T-helper 1 cell (primary cell): ENCODE measurements at places on chromosomes 3 and 15.

GRCh38 chr15:42707873-42708544 is 28.9 kb downstream of the CDAN1 start:
- DNase-seq = no peak

DNA sequence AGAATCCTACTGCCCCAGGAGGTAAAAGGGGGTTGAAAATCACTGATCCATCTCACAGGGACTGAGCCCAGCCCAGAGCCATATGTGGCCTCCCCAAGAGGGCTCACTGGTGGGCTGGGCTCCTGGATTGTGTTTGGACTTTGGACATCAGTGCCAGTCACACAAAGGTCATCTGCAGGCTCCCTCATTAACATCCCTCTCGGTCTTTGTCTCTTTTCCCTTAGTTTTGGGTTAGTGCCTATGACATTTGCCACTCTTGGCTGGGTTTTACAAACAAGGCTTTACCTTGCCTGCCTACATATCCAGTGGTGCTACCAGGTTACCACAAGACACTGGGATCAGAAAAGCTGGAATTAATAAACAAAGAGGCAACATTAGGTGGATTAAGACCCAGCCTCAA is 27.9 kb downstream of the IFT122 start:
- no peak for DNase-seq

DNA sequence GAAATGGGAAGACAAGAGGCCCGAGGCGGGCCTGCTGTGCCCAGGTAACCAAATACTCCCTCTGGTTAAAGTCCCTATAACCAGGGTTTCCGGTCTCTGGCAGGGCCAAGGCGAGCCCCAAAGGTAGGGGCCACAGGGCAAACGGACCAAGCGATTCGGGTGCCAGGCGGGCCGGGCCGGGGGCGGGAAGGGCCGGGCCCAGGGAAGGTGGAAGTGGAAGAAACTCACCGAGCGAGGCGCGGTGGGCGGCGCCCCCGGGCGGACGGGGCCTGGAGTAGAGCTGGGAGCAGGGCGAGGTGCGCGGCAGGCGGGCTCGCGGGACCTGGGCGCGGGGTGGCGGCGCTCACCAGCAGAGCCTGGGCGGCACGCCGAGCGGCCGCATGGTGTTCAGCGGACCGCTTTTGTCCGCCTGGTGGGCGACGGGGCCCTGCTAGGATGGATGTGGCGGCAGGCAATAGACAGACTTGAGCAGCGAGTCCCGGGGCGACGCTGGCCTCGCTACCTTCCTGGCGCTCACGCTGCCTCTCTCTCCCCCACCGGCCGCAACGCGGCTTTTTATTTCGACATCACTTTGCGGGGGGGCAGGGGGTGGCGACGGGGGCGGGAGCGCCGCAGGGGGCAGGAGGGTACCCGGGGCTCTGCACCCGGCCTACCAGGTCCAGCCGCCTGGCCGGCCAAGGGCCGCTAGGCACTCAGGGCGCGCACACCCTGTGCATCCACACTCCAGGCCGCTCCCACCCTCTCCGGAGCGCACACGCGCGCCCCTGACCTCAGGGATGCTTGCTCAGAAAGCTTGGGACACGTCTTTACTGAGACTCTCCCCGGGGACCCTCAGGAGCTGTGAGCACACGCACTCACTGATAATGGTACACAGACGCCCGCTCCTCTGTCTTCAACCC is at the start of gene GATA2:
Gene GATA2 (minus strand): TSS at position 531 of the 899 bp plus-strand sequence. CDS start 6,170 bp downstream, outside the sequence.
- no peak for DNase-seq

DNA sequence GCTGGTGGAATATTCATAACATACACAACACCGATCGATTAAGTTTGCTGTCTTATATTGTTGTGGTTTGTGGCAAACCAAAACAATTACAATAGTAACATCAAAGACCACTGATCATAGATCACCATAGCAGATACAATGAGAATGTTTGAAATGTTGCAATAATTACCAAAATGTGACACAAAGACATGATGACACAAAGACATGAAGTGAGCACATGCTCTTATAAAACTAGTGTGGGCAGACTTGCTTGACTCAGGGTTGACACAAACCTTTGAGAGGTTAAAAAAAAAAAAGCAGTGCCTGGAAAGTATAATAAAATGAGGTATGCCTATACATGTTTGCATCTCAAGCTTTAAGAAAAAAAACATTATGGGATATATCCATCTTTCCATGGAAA is 130.3 kb downstream of the NR1I2 start:
- peak; percentile 13 for DNase-seq

DNA sequence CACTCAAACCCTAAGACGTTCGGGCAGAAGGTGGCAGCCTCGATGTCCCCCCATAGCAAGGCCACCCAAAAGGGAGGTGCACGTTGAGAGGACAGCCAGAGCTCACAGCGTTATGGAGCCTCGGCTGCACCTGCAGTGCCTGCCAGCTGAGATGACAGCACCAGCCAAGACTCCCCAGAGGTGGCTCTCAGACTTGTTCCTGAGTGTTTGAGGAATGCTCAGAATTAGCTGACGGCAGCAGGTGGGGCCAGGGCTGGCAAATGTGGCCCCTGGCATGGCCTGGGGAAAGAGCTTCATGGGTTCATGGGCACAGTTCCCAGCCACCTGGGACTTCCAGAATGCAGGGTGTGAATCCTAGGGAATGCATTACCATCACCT is 177.8 kb downstream of the KLF13 start:
- no peak for DNase-seq

DNA sequence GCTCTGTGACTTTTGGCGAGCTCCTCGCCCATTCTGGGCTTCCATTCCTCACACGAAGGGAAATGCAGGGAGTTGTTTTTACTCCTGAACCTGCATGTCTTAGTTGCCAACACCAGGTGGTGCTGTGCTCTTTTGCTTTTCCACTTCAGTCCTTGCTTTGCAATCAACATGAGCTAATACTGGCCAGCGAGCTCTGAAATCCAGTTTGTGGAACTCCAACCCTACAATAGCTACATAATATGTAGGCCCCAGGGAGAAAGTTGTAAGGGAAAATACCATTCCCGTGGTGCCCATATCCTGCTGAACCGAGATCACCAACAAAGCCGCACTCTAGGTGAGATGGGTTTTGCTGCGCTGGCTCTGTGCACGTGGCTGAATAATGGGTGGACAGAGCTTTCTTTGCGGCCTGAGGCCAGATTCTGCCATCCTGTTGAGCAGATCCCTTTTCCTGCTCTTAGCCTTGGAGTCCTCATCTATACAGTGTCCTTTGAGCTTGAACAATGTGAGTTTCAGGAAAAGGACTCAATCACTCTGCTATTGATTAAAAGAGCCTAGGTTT is 25.0 kb downstream of the LSM3 start:
- DNase-seq = peak; percentile 21

DNA sequence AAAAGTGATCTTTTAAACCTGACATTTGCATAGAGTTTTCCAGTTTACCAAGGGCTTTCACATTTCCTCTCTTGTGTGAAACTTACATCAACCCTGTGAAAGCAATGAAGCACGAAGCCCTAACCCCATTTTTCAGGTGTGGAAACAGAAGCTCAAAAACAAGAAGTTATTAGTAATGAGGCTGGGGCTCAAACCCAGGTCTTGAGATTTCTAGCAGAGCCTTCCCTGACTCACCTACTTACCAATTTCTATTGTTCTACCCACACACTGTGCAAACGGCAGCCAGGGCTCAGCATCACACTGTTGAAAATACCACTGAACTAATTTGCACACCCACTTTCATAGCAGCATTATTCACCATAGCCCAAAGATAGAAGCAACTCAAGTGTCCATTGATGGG is 117.8 kb upstream of the IGF1R start:
- no peak for DNase-seq

GRCh38 chr3:64591615-64592014 is 96.2 kb downstream of the ADAMTS9 start:
- no peak for DNase-seq

- no peak for DNase-seq
Observed at GRCh38 chr3:194277104-194277785, 73.9 kb downstream of the CPN2 start.

DNA sequence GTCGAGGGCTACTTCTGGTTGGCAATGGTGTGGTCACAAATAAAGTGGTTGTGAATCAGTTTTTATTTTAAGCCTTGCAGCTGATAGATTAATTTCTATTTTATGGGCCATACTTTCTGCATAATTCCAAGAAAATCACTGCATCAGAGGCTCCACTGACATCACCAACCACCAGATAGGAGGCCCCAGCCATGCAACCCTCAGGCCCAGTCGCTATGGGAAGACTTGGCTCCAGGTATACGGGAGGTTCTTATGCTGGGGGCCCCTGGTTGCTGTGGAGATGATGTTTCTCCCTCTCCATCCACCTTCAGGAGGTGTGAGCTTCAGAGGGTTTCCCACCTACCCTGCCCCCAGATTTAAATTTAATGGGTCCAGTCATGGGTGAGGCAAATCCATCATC is 57.4 kb downstream of the ISG20 start:
- DNase-seq = no peak

DNA sequence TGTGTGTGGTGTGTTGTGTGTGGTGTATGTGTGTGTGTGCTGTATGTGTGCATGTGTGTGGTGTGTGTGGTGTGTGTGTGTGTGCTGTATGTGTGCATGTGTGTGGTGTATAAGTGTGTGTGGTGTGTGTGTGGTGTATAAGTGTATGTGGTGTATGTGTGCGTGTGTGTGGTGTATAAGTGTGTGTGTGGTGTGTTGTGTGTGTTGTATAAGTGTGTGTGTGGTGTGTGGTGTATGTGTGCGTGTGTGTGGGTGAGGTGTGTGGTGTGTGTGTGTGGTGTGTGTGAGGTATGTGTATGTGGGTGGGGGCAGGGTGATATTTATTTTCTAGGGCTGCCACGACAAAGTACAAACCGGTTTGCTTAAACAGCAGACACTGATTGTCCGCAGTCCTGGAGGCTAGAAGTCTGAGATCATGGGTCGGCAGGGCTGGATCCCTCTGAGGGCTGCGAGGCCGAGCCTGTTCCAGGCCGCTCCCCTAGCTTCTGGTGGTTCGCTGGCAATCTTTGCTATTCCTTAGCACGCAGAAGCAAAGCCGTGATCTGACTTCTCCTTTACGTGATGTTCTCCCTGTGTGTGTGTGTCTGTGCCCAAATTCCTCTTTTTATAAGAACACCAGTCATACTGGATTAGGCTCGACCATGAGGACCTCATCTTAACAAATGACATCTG is 160.2 kb downstream of the XXYLT1 start:
- no peak for DNase-seq

- no peak for DNase-seq
Observed at GRCh38 chr3:128232376-128233178, 79.3 kb downstream of the EEFSEC start.

GRCh38 chr15:36756707-36757106 is 177.3 kb downstream of the CDIN1 start:
- DNase-seq = no peak

DNA sequence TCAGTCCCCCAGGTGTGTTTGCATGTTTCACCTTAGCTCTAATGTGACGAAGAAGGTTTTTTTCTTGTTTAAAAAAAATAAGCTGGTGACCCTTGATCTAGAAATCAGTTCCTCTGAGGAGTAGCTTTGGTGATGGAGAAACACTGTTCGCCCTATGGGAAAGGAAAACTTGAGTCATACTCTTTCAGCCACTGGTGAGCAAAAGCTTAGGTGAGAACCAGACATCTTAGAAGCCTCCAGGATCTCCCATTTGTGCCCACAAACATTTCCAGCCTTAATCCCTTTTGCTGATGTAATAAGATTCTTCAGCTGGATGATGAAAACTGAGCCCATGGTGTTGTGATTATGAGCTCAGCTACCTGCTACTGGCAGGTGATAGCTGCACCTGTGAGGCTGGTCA is 37.8 kb downstream of the SLC27A2 start:
- no peak for DNase-seq

DNA sequence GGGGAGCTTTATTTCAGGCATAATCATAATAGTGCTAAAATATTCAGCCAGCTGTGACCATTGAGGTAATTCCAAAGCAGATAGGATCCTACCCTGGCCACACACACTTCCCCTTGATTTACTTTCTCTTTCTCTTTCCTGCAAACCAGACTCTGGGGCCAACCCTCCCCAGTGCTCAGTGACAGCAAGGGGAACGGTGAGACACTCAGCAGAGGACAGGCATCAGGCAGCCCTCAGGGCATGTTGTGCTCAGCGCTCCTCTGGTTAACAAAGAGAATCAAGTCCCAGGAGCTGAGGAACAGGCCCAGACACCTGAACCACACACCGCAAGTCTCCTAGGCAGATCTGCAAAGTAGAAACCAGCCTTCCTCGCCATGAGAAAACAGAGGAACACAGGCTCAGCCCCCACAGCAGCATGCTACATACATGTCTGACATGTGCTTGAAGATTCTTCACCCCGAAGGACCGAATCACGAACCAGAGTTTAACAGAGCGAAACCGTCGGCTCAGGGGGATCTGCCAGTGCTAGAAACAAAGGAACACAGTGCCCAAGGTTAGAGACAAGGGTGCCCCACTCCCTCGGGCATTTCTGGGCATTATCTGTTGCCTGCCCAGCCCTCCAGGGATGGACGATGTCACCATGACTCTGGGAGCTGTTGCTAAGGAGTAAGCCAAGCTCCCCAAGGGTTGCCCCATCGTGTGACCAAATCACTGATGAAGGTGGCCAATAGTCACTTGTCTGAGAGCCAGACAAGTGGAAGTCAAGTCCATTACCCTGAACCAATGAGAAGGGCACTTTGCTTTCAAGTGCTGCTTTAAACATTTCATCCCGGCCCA is 17.5 kb downstream of the HDC start:
- no peak for DNase-seq

- DNase-seq = no peak
Observed at GRCh38 chr3:134933997-134934396, 138.9 kb downstream of the EPHB1 start.

DNA sequence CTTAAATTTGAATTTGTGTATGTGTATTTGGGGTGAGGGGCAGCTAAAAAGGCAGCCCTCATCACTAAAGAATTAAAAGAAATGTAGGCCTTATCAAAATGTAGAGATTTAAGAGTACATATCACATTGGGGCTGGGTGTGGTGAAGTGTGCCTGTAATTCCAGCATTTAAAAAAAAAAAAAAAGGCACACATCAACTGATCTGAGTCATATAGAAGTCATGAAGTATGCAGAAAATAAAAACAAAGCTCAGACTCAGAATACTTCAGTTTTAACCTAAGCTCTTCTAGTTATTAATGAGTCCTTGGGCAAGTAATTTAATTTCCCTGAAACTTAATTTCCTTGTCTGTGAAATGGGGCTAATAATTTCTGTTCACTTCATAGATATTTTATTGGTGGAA is 31.6 kb downstream of the SLC24A1 start:
- no peak for DNase-seq

DNA sequence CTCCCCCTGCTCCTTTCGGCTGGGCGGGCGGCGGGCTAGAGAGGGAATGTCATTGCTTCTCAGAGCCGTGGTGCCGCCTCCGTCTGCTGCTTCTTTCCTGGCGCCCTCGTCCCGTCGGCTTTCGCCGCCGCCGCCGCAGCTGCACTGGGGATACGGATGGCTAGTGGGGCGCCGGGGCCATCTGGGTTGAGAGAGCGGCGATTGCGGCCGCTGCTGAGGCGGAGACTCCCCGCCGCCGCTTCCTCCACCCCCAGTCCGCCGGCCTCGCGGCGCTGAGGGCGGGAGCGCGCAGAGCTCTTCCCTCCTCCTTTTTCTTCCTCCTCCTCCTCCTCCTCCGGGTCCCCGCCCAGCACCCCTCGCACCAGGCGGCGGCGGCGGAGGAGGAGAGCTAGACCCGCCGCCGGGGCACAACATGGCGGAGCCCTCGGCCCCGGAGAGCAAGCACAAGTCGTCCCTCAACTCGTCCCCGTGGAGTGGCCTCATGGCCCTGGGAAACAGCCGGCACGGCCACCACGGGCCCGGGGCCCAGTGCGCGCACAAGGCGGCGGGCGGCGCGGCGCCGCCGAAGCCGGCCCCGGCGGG is at the start of gene STT3B:
Gene STT3B (plus strand): TSS at position 339 of the 582 bp plus-strand sequence. CDS start 74 bp downstream, at position 413.
- DNase-seq = peak; percentile 63
